ENCODE measurements at places on chromosomes 16 and 17.

- DNase-seq: no peak
These were observed at the start of gene TLCD1 for GRCh38 chr17:28726226-28726626. TSS of gene TLCD1 (minus strand) at chr17:28726233. CDS start at chr17:28726097, 136 bp downstream.

DNA sequence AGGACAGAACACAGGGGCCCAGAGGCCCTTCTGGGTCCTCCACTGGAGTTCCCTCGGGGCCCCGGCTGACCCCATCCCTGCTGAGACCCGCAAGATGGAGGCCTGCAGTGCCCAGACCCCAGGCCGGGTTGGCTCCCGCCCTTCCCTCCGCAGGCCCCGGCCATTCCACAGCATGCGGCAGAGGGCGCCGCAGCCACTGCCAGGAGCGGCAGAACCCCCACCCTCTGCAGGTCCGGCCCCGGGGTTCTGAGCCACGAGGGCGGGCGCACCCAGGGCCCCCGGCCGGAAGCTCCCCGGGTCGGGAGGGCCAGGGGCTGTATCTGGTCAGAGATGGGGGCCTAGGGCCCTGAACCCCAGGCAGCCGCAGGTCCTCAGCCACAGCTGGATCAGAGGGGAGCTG lies 2.4 kb upstream of the PERCC1 start:
- DNase-seq: peak; percentile 4

DNA sequence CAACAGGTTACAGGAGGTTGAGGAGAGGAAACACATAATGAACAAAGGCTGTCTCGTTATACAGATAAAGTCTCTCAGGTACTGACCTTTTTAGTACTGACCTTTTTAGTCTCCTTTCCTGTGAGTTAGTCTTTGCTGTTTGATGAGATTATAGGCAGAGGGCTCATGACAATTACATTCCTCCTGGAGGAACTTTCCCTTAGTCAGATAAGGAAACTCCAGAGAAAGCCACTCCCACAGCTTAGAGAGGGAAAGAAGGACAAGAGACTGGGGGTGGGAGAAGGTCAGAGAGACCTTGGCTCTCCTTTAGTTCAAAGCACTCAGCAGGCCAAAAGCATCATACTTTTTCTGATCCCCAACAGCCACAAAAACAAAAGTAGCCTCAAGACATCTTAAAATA lies 15.3 kb upstream of the PSMD7 start:
- DNase-seq: no peak

GRCh38 chr16:87407511-87408112 lies 15.5 kb downstream of the MAP1LC3B start:
- no peak for DNase-seq

GRCh38 chr17:82097184-82097918 lies 685 bp downstream of the FASN start:
- DNase-seq: no peak

- DNase-seq: no peak
These were observed 175.3 kb upstream of the CDH13 start for GRCh38 chr16:82451449-82451848.

DNA sequence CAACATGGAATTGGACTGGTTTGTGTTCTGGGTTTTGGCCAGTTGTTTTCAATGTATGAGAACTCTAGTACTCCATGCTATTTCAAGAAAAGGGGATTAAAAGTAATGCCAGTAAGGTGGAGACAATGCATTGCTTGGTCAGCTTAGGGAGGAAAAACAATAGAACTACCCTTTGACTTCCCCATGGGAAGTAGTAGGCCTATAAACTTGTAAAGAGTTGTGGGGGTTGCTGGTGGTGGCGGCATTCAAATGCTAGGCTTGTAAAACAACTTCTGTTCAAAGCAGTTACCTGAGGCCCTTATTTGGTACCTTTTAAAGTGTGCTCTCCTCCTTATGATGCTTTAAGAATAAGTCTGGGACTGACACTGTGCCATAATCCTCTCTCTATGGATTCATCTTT lies 9.4 kb downstream of the MAP3K3 start:
- no peak for DNase-seq

GRCh38 chr17:31068291-31068690 lies 26.5 kb upstream of the NF1 start:
- no peak for DNase-seq

- DNase-seq: no peak
These were observed 26.0 kb downstream of the NGFR start for GRCh38 chr17:49521088-49521450.

DNA sequence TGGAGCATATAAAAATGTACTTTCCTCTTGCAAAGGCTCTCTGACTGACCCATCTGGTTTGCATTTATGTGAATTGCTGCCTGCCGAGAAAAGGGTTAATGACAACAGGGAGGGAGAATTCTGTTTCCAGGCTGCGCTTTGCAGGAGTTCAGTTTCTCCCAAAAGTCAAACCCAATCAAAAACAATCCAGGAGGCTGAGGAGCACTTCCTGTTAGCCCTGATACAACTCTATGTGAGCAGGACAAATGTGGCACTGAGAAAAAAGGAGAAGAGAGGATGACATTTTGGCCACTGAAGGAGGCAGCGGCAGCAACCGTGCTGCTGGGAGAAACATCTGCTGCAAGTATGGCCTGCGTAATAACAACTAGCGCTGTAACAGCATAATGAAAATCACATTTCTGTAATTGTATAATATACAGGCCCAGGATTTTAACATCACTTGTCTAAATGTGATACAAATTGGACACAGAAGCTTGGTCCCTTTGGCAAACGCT lies 26.8 kb upstream of the ELAC2 start:
- DNase-seq: no peak

GRCh38 chr16:69132424-69133252 lies at the start of the genes CHTF8 and UTP4:
TSS of gene CHTF8 (minus strand) at chr16:69132588. CDS start at chr16:69121458, 11,130 bp downstream.
TSS of gene UTP4 (plus strand) at chr16:69132649. CDS start at chr16:69133460, 811 bp downstream.
- DNase-seq: peak; percentile 83

All from bone marrow (tissue), 2 donors.